ENCODE measurements at places on chromosomes 16 and 17.

- DNase-seq: no peak
Observed at GRCh38 chr16:87586201-87586782, 16.0 kb upstream of the JPH3 start.

- DNase-seq: peak; percentile 65
Observed at GRCh38 chr17:44830359-44831288, 537 bp upstream of the GJC1 start.

- DNase-seq: no peak
Observed at GRCh38 chr16:64196444-64196843, 925.4 kb downstream of the CDH11 start.

- DNase-seq: no peak
Observed at GRCh38 chr16:67384778-67385510, 8.4 kb downstream of the TPPP3 start.

DNA sequence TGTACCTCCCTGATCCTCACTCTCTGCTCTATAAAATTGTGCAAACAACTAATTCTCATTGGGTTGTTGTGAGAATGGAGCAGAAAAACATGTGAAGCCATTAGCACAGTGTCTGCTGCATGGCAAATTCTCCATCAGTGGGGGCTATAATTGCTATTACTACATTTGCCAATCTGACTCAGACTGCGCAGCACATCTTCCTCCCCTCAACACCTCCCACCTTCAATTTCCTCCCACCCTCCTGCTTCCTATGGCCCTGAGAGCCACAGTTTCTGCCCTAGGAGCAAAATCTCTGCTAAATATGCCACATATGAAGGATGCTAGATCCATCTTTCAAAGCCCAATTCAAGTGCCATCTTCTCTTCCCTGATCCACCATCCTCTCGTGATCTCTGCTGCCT is 37.0 kb downstream of the ABCC12 start:
- DNase-seq: no peak

DNA sequence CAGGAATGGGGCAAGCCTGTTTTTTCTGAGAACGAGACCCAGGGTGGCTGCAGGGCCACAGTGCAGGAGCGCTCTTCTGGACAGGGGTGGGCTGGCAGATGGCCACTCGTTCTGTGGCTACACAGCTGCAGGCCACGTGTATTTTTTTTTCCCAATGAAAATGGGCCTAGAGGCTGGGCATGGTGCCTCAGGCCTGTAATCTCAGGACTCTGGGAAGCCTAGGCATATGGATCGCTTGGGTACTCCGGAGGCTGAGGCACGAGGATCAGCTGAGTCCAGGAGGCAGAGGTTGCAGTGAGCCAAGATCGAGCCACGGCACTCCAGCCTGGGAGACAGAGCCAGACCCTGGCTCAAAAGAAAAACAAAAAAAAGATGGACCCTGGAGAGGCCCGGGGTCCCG is 6.8 kb downstream of the UNKL start:
- no peak for DNase-seq

DNA sequence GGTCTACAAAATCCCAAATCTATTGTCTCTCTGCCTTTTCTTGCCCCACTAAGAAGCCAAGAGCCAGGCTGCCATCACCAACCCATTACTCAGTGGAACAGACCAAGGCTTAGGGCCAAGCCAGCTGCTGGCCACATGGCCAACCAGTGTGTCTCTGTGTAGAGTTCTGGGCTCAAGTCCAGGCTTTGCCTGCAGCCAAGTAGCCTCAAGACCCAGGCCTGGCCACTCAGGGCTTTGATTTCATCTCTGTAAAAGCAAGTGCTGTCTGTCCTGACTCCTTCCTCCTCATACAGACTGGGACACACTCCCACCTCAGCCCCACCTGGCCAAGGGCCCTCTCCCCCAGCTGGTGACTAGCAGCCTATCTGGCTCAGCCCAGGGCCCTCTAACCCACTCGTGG is 14.6 kb downstream of the SREBF1 start:
- no peak for DNase-seq

- DNase-seq: no peak
Observed at GRCh38 chr17:39772415-39772814, 34.7 kb downstream of the GRB7 start.

- DNase-seq: no peak
Observed at GRCh38 chr17:11925262-11926021, 71.8 kb downstream of the ZNF18 start.

DNA sequence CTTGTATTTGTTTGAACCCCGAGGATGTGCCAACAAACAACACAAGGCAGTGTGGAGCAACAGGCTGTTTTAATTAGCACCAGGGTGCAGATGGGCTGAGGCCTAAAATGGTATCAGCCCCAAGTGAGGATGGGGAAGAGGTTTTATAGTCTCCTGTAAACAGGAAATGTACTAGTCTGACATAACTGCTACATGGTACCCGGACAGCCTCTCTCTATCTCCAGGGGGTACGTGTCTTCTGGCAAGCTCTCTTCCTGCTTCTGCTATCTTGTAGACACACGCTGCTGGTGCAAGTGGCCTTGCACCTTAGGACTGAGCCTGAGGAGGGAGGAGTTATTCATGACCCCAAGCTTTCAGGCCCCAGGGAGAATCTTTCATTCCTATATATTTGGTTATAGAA is 2451.0 kb downstream of the TP53TG3F start:
- DNase-seq: no peak

- no peak for DNase-seq
Observed at GRCh38 chr17:1906662-1907101, 76.9 kb downstream of the RPA1 start.

DNA sequence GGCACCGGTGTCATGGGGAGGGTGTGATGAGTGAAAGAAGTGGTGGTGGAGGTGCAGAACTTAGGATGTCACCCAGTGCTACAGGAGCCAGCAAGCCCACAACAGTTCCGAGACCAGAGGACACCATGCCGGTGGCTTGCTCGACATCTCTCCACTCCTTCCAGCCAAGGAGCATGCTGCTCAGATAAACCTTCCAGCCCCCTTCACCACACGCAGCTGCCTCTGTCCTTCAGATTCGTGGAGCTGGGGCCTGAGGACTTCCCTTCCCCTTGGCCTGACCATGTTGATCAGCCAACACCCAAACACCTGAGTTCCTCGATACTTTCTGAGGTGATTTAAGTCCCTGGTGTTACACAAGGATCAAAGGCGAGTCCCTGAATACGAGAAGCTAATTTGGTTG is 188.8 kb upstream of the FOXF1 start:
- DNase-seq: no peak

DNA sequence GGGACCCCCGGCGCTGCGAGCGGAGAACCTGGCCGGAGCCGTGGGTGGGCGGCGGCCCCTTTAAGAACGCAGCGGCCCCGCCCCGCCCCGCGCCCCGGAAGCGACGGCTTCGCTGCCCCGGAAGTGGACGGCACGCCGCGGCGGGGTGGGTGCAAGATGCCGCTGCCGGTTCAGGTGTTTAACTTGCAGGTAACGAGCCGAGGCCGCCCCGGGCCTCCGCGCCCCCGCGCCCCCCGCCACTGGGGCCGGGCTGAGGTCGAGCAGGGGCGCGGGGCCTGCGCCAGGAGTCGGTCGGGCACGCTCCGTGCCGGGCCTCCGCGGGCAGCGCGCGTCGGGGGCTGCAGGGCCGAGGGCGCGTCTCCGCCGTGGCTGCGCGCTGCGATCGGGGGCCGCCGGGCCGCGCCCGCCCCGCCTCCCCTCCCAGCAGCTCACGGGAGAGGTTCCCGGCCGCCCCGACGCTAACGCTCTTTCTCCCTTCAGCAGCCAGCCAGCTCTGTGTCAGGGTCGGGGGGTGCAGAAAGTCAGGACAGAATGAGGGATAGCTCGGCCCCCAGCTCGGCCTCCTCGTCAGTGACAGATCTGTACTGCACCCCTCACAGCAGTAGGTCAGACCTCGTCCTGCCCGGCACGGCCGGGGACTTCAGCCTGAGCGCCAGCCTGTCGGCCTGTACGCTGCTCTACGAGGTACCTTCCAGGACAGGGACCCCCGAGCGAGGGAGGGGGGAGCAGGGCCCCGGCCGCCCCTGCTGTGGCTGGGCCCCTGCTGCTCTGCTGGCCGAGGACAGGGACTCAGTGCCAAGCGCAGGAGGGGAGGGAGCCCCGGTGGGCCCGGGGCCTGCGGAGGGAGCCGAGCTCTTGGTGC is at the start of the genes GPS1 and RFNG:
Gene GPS1 (plus strand): TSS at position 123 of the 862 bp plus-strand sequence. CDS start 34 bp downstream, at position 157.
Gene RFNG (minus strand): TSS at position 36 of the 862 bp plus-strand sequence. CDS start 45 bp downstream, outside the sequence.
- peak; percentile 71 for DNase-seq

- no peak for DNase-seq
Observed at GRCh38 chr17:10603931-10604330, 53.2 kb downstream of the MYH3 start.

GRCh38 chr17:27498615-27499309 is 42.5 kb downstream of the KSR1 start:
- DNase-seq: no peak

DNA sequence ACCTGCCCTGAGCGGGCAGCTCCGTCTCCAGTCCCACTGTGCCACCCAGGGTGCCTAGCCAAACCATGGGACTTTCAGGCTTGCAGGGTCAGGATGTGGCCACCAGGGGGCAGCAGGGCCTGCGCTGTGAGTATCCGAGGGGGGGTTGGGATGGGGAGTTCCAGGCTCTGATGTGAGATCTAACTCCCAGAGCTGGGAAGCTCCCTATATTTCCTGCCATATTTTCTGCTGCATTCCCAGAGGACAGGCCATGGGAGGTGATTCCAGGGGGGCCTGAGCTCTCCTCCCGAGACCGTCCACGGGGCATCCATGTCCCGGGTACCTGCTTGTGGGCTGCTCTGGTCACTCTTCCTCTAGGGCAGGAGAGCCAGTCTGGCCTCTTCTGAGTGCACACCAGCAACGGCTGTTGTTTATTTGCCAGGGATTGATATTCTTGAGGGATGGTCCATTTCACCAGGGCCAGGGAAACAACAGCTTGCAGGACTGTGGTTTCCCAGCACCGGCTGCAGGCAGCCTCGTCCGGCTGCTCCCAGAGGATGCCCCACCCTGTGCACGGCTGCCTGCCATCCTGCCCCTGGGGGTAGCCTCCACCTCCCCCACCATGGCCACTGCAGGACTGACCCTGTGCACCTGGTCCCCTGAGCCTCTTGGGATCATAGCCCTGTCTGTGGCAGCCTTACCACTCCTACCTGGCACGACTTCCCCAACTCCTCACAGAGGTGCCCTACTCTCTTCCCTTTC is 1.2 kb downstream of the GPR142 start:
- peak; percentile 79 for DNase-seq

DNA sequence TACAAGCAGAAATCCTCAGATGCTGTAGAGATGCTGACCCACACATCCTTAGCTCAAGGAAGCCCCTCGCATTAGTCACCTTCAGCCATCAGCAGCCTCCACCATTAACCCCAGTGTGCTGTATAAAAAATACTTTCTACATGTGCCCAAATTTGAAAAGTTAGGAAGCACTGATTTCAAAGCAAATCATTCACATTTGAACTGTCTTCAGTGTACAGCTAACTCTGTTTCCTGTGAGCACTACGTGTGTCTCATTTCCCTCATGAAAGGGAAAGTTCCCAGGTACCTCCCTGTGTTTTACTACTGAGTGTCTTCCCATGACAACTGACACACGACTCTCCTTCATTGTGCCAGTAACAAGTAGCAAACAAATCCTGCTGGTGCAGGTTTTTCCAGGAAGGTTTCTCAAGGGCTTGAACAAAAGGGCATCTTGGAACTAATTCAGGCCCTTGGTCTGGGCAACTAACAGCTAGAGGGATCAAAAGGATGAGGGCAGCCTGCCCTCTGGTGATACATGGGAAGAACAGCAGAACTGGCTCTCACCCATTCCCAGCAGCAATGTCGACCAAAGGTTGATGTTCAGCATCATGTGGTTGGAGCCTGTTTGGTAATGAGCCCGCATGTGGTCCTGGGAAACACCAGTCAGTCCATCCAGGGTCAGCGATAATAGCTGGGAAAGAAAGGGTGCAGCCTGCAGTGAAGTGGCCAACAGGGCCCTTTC is 4.0 kb downstream of the SLC35B1 start:
- peak; percentile 25 for DNase-seq

GRCh38 chr16:27027971-27028370 is 38.8 kb upstream of the C16orf82 start:
- no peak for DNase-seq

DNA sequence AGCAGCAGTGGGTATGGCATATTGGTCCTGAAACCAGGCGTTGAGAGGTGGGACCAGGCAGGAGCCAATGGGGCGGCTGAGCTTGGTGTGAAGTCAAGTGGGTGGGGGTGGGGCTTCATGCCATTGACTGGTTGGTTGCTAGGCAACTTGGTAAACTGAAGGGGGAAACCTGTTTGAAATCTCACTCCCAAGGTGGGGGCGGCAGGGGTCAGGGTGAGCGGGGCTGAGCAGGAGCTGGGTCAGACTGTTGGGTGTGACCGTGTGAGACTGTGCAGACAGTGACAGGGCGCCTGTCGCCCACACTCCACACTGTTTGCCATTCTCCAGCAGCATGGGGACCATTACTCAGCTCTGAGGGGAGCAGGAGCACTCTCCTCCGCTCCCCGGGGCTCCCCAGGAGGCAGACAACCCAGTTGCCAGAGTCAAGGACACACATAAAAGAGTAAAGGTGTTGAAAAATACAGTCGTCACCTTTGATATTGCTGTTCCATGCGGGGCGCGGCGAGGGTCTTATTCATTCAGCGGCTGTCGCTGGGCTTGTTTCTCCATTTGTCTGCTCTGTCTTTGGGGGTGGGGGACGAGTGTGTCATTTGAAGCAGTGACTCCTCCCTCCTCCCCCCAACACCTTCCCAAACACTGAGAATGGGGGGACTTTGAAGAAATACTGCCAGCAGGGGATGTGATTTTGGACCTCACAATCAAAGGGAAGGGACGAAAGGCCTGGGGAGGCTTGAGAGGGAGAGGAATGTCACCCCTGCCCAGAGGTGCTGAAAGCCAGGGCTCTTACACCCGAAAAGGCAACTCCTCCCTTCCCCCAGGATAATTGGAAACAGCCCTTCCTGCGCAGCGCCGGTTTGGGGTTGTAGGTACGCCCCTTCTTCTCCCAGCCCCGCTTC is 1.2 kb upstream of the EFNB3 start:
- DNase-seq: peak; percentile 81

DNA sequence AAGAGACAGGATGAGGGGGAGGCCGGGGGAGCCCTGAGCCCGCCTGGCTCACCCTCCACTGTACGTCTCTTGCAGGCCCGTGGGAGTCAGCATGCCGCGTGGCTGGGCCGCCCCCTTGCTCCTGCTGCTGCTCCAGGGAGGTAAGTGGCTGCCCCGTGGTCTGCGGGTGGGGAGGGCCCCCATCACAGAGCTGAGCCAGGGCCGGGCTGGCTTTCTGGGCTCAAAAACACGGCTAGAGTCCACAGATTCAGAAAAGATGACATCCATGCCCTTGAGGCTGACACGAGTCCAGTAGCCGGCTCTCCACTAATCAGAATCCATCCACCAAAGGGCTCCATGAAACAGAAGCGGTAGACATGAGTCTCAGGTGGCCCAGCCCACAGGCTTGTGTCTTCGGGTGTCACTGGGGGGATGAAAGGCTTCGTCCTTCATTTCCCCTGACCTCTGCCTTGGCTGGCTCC is 28.0 kb downstream of the IL21R start:
- no peak for DNase-seq

- peak; percentile 48 for DNase-seq
Observed at GRCh38 chr16:84844559-84845495, 25.0 kb downstream of the CRISPLD2 start.

- peak; percentile 5 for DNase-seq
Observed at GRCh38 chr17:16934836-16935235, 37.1 kb downstream of the TNFRSF13B start.

- no peak for DNase-seq
Observed at GRCh38 chr16:11202260-11203091, 53.5 kb downstream of the SOCS1 start.
